ENCODE measurements at places on chromosomes 13 and 19. TPM values are rescaled to one million over a fixed set of nuclear protein-coding genes. Genes with fewer than 3 reads are reported as not detected.

CLDN10 gene
- not detected for total RNA-seq

PDE4A gene
- 13.7 TPM for total RNA-seq

DNA sequence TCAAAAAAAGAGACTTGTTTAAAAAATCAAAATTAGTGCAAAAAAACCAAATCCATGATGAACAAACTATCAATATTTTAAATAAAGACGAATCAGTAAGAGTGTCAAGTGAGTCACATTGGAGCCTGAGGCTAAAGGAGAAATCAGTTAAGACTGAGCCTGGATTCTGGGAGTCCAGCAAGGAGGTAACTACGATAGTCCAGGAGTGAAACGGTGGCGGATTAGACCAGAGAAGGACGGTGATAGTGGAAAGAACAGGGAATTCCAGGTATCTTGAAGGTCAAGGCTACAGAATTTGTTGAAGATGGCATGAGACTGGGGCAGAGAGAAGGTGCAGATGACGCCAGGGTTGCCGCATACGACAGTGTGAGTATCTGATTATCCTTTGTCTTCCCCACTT, 7.0 kb upstream of the NPAS1 start:
- no peak overlapping the region for H3K4me3 ChIP-seq
- DNase-seq = no peak
- H3K27me3 ChIP-seq = peaks cover 2% of the 10 kb centered on the region
- H3K36me3 ChIP-seq = no peaks in the 10 kb centered on the region

DNA sequence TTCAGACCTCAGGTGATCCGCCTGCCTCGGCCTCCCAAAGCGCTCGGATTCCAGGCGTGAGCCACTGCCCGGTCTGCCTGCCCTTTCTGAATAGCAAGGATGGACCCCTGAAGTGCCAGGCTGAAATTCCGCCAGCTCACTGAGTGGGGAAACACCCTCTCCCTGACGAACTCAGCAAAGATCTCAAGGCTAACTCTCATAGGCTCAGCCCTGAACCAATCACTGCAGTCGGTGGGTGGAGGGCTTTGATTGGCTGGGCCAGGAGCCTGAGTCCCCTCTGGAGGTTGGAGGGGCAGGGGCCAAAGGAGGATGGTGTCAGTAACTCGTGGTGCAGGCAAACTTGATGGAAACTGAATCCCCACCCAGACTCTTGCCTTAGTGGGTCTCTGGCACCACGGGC, 11.2 kb upstream of the COMP start:
- H3K36me3 ChIP-seq = no peaks in the 10 kb centered on the region
- no peak for DNase-seq
- peaks cover 15% of the 10 kb centered on the region for H3K27me3 ChIP-seq
- no peaks in the 10 kb centered on the region for H3K4me1 ChIP-seq

GRCh38 chr13:52162279-52163101, 3.1 kb upstream of the NEK3 start:
- no peak overlapping the region for H3K4me3 ChIP-seq
- no peak for DNase-seq
- peaks cover 22% of the 10 kb centered on the region for H3K36me3 ChIP-seq
- H3K4me1 ChIP-seq = peaks cover 6% of the 10 kb centered on the region

- no peaks in the 10 kb centered on the region for H3K27me3 ChIP-seq
- peaks cover 12% of the 10 kb centered on the region for H3K4me1 ChIP-seq
- H3K4me3 ChIP-seq = no peak overlapping the region
- H3K36me3 ChIP-seq = no peaks in the 10 kb centered on the region
- no peak for DNase-seq
These were observed 311.3 kb downstream of the ATP8A2 start for GRCh38 chr13:25683056-25683455.

- no peak overlapping the region for H3K27ac ChIP-seq
- no peaks in the 10 kb centered on the region for H3K27me3 ChIP-seq
- no peak for DNase-seq
- no peak overlapping the region for H3K4me3 ChIP-seq
These were observed 94.2 kb upstream of the GJB6 start for GRCh38 chr13:20326276-20326675.

GRCh38 chr13:113305208-113305607, 8.2 kb downstream of the LAMP1 start:
- H3K27ac ChIP-seq = no peak overlapping the region
- H3K4me1 ChIP-seq = peaks cover 10% of the 10 kb centered on the region
- DNase-seq = no peak
- H3K27me3 ChIP-seq = no peaks in the 10 kb centered on the region
- peaks cover 57% of the 10 kb centered on the region for H3K36me3 ChIP-seq

OLFM4 gene
- not detected for total RNA-seq

- no peaks in the 10 kb centered on the region for H3K27me3 ChIP-seq
- no peak overlapping the region for H3K4me3 ChIP-seq
- DNase-seq = no peak
- H3K4me1 ChIP-seq = peaks cover 8% of the 10 kb centered on the region
- H3K36me3 ChIP-seq = peaks cover 26% of the 10 kb centered on the region
These were observed 5.2 kb downstream of the CHAMP1 start for GRCh38 chr13:114319441-114319913.

- no peaks in the 10 kb centered on the region for H3K27me3 ChIP-seq
- H3K36me3 ChIP-seq = no peaks in the 10 kb centered on the region
- peak within 1 kb of the TSS; percentile 92 for H3K4me3 ChIP-seq
- DNase-seq = no peak
These were observed at the start of gene ETFB for GRCh38 chr19:51365965-51366388. Gene ETFB (minus strand): TSS chr19:51366388. CDS start chr19:51366326, 62 bp downstream.

PEX11G gene
- 2.2 TPM for total RNA-seq

DNA sequence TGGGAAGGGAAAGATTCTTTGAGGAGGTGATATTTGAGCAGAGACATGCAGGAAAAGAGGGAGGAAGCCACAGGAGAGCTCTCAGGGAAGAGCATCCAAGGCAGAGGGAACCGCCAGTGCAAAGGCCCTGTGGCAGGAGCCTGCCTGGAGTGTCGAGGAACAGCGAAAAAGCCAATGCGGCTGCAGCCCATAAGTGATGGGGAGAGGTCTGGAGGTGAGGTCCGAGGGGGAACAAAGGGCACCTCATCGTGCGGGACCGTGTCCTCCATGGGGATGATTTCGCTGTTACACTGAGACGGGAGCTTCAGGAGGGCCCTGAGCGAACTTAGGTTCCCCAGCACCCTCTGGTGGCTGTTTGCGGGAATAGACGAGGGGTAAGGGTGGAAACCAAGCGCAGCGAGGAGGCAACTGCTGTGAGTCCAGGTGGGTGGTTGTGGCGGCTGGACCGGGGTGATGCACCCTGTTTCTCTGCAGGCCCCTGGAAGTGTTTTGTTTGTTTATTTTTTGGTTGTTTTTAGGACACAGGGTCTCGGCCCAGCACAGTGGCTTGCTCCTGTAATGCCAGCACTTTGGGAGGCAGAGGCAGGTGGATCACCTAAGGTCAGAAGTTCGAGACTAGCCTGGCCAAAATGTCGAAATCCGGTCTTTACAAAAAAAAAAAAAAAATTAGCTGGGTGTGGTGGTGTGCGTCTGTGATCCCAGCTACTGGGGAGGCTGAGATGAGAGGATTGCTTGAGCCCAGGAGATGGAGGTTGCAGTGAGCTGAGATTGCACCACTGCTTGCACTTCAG, 5.9 kb upstream of the EHD2 start:
- no peaks in the 10 kb centered on the region for H3K4me1 ChIP-seq
- H3K27me3 ChIP-seq = no peaks in the 10 kb centered on the region
- peak; percentile 70 for DNase-seq
- peaks cover 3% of the 10 kb centered on the region for H3K36me3 ChIP-seq
- no peak overlapping the region for H3K27ac ChIP-seq
- no peak overlapping the region for H3K4me3 ChIP-seq

DNA sequence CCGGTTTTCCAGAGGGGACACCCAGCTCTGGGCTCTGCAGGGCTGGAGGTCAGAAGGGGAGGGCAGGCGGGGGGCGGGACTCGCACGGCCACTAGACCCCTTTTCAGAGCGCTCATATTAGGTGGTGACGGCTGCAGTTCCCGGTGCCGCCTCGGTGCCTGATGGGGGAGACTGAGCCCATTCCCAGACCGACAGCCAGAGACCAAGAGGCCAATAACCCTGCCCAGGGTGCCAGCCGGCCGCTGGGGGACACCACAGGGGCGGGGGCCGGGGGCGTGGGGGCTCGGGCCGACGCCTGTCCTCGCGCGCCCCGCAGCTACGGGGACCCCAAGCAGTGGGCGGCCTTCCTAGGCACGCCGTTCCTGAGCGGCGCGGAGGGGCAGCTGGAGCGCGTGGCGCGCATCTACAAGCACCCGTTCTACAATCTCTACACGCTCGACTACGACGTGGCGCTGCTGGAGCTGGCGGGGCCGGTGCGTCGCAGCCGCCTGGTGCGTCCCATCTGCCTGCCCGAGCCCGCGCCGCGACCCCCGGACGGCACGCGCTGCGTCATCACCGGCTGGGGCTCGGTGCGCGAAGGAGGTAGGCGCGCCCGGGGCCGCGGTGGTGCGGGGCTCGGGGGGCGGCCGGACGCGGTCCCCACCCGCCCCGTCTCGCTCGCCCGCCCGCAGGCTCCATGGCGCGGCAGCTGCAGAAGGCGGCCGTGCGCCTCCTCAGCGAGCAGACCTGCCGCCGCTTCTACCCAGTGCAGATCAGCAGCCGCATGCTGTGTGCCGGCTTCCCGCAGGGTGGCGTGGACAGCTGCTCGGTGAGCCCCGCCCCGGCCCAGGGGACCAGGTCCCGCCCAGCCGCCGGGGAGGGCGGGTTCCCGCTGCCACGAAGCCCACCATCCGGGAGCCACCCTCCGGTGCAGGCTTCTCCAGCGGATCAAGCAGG, 2.4 kb downstream of the TIMM13 start:
- H3K27ac ChIP-seq = no peak overlapping the region
- H3K27me3 ChIP-seq = no peaks in the 10 kb centered on the region
- H3K4me1 ChIP-seq = peaks cover 33% of the 10 kb centered on the region
- peak; percentile 64 for DNase-seq
- H3K4me3 ChIP-seq = peak overlapping the region; percentile 28

- H3K4me1 ChIP-seq = no peaks in the 10 kb centered on the region
- H3K4me3 ChIP-seq = no peak overlapping the region
- no peak for DNase-seq
- no peaks in the 10 kb centered on the region for H3K36me3 ChIP-seq
These were observed 260.3 kb downstream of the KCNRG start for GRCh38 chr13:50275392-50276063.

TMEM238 gene
- total RNA-seq = 0.56 TPM

KCNK6 gene
- total RNA-seq = 6.7 TPM

GRCh38 chr19:16419669-16420335, 52.0 kb downstream of the EPS15L1 start:
- H3K27ac ChIP-seq = peak overlapping the region; percentile 83
- H3K4me1 ChIP-seq = peaks cover 35% of the 10 kb centered on the region
- H3K4me3 ChIP-seq = no peak overlapping the region
- H3K36me3 ChIP-seq = peaks cover 78% of the 10 kb centered on the region
- no peaks in the 10 kb centered on the region for H3K27me3 ChIP-seq

TMEM255B gene
- total RNA-seq = 5.8 TPM

GRCh38 chr13:24615114-24615513, 65.1 kb upstream of the ATP12A start:
- no peaks in the 10 kb centered on the region for H3K36me3 ChIP-seq
- no peak overlapping the region for H3K27ac ChIP-seq
- no peak for DNase-seq
- no peaks in the 10 kb centered on the region for H3K27me3 ChIP-seq

DNA sequence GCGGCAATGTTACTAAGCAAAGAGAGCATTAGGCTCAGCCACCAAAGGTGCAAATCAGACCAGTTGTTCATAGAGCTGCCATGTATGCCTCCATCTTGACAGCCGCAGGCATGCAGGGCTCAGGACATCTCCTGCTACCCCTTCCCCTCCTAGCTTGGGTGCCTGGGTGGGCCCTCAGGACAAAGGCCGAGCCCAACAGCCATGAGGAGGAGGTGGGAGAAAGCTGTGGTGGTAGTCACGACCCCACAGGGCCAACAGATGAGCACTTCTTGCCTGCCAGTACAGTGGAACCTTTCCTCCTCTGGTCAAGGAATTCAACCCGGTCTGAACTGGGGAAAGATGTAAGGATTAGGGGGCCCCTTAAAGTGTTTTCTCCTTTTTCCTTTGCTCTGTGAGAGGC, 386.4 kb upstream of the SLITRK6 start:
- H3K27ac ChIP-seq = no peak overlapping the region
- H3K4me3 ChIP-seq = no peak overlapping the region
- no peak for DNase-seq
- H3K4me1 ChIP-seq = no peaks in the 10 kb centered on the region
- no peaks in the 10 kb centered on the region for H3K36me3 ChIP-seq

DNA sequence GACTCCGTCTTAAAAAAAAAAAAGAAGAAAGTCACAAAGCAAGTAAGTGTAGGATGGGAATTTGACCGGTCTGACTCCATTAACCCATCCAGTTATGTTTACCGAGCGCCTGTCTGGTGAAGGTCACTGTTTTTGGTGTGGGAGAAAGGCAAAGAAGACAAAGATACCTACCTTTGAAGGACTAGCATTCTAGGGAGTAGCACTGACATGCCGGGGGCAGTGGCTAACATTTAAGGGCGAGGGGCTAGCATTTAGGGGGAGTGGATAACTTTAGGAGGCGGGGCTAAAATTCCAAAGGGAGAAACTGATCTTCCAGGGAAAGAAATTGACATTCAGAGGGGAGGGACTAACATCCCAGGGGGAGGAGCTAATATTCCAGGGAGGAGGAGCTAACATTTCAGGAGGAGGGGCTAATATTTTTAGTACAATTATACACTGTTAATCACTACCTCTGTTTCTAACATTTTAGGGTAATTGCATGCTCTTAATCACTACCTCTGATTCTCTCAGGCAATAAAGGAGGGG, 8.7 kb downstream of the GPR32 start:
- no peak for DNase-seq
- no peak overlapping the region for H3K27ac ChIP-seq
- H3K4me1 ChIP-seq = no peaks in the 10 kb centered on the region
- H3K4me3 ChIP-seq = no peak overlapping the region

DNA sequence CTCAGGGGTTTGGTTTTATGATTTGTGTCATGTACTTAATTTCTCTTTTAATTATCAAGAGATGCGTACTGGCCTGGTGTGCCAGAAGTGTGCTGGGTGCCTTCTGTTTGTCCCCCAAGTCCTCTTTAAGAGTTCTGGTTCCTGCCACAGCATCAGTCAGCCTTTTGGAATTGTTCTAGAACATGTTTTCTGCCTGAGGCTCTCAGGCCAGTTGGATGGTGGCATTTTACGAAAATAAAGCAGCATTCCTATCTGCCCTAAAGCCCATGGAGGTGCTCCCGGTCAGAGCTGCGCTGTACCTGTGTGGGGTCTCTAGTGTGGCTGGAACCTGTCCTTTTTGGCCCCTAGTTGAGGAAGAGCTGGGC, 54.1 kb downstream of the TSSK6 start:
- peak overlapping the region; percentile 4 for H3K27ac ChIP-seq
- peaks cover 22% of the 10 kb centered on the region for H3K36me3 ChIP-seq
- no peak overlapping the region for H3K4me3 ChIP-seq
- H3K27me3 ChIP-seq = no peaks in the 10 kb centered on the region

C19orf67 gene
- total RNA-seq = not detected

KLK12 gene
- total RNA-seq = not detected

Data from heart left ventricle (tissue), 16 donors.